ENCODE measurements at places on chromosomes 1 and 21.

- DNase-seq: no peak
Measured at GRCh38 chr1:93738075-93738622, 56.5 kb upstream of the BCAR3 start.

DNA sequence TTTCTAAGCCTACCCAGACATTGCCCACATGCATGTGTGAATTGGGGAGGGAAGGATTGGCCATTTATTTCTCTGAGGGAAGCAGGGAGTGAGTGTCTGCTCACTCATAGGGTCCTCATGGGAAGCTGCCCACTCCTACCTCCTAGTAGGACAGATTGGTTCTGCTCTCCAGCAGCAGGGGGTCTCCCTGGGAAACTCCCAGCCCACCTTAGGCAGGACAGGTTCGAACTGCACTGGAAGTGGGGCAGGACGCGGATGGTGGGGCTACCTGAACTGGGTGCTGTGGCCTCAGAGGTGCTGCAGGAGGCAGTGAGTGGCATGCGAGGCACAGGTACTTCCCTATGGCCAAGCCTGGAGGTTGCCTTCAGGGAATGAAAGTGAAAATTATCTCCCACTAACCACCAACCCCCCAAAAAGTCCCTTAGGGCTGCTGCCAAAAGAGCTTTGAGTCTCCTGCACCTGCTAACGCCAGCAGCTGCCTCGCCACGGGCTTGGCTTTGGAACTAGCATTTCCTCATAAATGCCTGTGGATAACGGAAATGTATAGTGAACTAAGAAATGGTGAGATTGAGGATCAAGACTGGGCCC lies 157.0 kb upstream of the COA6 start:
- no peak for DNase-seq

DNA sequence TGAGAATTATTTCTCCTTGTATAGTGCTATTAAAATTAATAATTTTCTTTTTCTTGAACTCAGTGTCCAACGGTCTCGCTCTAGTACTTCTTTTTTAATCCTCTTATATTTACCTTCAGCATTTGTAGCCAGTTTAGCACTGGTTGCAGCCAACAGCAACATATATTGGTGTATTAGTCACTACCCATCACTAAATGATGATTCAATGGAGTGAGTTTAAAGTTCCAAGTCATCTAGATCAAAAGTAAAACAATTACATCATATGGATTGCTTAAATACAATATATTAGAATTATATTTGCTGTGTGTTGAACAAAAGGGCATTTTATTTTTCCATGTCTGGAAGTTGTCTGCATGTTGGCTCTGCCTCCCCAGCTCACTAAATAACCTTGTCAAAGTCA lies 591.8 kb downstream of the ADGRL2 start:
- no peak for DNase-seq

GRCh38 chr1:94020764-94021579 lies 100.0 kb downstream of the ABCA4 start:
- DNase-seq: no peak

GRCh38 chr1:109770331-109771095 lies 6.8 kb upstream of the EPS8L3 start:
- DNase-seq: no peak

DNA sequence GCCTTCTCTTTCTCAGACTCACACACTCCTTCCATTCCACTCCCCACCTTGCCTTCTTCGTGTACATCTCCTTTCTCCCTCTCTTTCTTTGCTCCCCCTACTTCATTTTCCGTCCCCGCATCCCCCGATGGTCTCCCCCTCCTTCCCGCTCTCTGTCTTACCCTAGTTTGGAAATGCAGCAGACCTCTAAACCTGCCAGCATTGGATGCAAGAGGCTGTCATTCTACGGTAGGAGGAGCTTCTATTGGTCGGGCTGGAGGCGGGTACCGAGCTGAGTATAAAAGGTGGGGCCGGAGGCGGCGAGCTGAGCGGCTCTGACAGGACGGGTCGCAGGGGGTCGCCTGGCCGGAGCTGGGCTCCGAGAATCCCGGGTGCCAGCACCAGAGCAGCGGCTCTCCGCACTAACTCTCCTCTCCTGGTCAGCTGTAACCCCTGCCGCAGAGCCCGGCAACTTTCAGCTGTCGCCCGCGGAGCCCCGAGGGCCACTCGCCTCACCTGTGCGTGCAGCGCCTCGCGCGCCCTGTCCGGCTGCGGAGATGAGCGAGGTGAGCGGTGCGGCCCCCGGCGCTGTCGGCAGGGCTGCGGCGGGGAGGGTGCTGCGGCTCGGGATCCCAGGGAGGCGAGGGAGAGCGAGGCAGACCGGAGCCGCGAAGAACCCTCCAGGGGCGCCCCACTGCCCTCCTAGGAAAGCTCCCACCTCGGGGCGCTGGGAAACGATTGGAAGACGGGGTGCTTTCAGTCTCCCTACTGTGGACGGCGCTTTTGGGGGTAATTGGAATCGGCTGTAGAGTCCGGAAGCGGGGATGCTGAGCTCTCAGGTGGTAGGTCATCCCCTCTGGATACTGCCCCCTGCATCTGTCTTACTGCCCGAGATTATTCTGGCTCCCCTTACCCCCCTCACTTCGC lies at the start of gene PCP4L1:
TSS of gene PCP4L1 (plus strand) at position 307 of the 906 bp plus-strand sequence. CDS start at position 537, 230 bp downstream.
- peak; percentile 6 for DNase-seq

GRCh38 chr1:218869276-218869675 lies 304.4 kb upstream of the LYPLAL1 start:
- DNase-seq: no peak

- no peak for DNase-seq
Measured at GRCh38 chr1:22218618-22219250, 75.8 kb upstream of the WNT4 start.

GRCh38 chr21:43015906-43016540 lies 41.7 kb downstream of the PKNOX1 start:
- DNase-seq: no peak

DNA sequence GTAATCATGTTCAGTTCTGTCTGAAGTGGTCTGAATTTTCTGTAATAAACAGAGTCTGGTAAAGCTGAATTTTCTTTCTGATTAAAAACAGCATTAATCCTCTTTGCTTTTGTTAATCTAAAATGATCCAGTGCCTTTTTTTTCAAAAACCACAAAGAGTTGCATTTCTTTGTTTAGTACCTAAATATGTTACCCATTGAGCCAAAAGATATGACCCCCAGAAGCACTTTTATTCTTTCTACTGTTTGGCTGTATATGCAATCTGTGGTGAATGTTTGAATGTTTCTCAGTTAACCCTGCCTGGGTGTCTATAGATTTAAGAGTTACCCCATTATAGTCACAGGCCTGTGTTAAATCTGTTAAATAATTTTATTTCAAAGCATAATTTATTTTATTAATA lies 394.8 kb downstream of the PTPRC start:
- DNase-seq: no peak

DNA sequence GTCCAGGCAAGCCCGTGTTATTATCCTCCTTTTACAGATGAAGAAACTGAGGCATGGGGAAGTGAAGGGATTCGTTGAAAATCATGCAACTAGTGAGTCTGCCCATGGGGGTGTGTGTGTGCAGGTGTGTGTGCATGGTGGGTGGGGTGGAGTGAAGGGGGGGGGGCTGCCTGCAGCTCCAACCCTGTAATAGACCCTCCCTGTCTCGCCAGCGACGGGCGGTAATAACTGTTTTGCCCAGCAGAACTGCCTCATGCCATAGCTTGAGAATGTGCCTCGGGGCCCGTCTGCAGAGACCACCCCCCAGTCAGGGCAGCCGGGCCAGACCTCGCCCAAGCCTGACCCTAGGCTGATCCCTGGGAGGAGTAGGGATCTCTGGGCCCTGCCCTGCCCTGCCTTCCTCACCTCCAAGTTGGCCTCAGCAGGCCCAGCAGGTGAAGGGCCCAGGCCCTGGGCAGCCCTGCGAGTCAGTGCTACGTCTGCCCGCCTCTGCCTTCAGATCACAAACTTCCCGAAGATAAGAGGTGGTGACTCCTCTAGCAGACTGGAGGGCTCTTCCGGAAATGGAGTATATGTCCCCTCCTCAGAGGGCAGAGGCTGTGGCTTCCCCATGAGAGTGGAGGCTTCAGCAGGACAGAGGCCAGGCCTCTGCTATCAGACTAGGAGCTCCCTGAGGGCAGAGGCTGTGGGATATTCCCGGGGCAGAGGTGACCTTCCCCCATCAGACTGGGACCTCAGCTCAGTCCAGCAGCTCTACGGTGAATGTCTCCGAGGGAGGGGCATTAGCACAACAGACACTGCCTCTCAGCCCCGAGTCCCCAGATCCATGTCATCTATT lies 15.7 kb upstream of the EPHA2 start:
- DNase-seq: no peak

- DNase-seq: no peak
Measured at GRCh38 chr1:3082571-3083516, 13.8 kb downstream of the PRDM16 start.

DNA sequence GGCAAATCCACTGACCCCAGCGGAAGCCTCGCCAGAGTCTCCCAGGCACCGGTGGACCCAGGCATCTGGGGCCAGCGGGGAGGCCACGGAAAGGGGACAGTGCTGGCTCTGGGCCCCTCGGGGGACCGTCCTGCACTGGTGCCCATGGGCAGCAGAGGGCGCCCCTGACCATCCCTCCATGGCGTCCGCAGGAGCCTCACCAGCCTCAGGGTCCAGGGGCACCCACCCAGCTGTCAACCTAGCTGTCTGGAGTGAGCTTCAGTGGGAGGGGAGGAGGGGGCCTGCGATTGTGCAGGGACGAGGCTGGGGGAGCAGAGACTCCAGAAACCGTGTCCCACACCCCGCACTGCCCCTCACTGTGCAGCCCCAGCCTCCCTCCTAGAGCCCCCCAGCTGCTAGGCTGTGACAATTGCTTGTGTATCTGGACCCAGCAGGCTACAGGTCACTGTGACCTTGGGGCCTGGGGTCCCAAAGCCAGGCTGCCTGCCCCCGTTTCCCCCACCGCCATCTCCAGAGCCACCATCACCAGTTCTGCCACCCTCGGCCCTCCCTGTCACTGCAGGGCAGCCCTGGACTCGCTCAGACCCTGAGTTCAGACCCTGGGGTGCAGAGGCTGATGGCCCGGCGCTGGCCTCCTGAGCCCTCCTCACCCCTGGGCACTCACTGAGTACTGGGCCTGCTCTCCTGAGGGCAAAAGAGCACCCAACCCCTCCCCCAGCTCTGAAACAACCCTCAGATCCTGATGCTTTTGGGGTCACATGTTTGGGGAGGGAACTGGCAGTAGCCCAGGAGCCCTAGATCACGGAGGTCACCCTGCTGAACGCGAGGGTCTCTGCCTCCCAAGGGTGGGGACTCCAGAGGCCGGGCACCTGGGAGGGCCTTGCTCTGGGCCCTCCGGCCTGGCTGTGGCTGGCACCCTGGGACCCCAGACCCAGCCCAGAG lies 10.6 kb upstream of the COL6A1 start:
- DNase-seq: peak; percentile 28

DNA sequence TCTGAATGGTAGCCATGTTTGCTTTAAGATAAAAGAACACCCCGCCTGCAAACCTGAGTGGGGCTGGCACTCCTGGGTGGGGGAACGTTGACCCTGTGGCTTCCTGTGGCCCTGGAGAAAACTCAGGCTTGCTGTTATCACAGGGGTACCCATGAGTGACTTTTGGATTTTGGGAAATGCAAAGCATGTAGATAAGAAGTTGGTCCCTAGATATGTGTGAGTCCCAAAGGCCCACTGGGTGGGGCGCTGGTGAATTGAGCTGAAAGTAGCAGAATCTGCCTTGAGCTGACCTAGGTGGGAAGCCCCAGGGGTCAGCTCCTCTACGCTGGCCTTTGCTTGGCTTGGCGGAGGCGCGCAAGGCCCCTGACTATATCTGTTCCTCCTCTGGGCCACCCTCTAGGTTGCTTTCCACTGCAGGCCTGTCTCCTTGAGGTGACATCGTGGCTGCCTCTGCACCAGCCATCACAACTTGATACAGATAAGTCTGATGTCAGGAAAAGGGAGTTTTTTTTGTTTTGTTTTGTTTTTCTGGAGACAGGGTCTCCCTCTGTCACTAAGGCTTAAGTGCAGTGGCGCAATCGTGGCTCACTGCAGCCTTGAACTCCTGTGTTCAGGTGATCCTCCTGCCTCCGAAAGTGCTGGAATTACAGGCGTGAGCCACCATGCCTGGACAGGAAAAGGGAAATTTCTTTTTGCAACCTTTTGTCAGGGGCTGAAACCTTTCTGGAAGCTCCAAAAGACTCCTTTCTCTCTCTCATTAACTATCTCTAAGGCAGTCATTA lies 72.2 kb downstream of the AGPAT3 start:
- no peak for DNase-seq

DNA sequence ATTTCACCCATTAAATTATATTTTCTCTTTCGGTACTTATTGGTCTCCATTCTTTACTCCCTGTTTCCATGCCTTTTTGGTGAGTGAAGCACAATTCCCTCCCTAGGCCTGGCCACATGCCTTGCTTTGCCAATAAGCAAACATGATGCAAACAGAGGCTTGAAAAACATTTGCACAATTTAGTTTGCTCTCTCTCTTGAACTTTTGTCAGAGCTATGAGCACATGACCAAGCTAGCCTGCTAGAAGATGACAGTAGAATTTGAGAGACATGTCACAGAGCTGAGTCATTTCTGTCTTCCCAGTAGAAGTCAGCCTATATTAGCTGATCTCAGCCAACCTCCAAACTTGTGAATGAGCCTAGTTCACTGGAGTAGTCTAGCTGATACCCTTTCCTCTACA lies 24.6 kb downstream of the ANGPTL3 start:
- DNase-seq: no peak

GRCh38 chr1:221740993-221741702 lies 741 bp downstream of the DUSP10 start:
- DNase-seq: no peak

- DNase-seq: no peak
Measured at GRCh38 chr1:58944439-58944838, 160.6 kb upstream of the JUN start.

GRCh38 chr1:211474451-211474850 lies 17.5 kb downstream of the RD3 start:
- no peak for DNase-seq

DNA sequence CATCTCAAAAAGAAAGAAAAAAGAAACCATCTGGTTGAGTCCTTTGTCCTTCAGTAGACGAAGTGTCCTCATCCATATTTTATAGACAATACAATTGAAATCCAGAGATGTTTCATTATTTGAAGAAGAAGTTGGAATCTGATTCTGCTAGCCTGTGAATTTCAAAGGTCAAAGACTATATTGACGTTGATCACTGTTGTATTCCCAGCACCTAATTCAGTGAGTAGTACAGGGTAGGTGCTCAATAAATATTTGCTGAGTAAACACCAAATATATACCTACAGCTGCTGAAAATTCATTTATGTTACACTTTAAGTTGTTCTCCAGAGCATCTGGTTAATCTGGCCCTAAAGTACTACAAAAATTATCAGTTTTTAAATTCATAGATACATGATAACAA lies 135.2 kb downstream of the CACNA1E start:
- no peak for DNase-seq

DNA sequence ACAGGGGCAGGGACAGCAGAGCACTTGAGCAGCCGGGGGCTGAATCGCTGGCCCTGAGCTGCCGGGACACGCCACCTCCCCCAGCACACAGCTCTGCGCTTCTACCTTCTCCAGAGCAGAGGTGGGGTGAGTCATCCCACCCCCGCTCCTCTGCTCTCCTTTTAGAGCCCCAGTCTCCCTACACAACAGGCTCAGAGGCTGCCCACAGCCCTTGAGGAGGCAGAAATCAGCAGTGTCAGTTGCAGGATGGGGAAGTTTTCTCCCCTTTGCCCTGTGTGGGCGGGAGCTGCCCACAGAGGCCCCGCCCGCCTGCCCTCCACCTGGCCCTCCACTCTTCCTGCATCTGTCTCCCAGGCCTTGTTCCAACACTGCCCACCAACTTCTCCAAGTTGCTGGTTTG lies 94.6 kb downstream of the STUM start:
- peak; percentile 69 for DNase-seq

GRCh38 chr1:40390857-40391256 lies 17.3 kb downstream of the SMAP2 start:
- DNase-seq: no peak

GRCh38 chr1:44261962-44262361 lies 48.7 kb downstream of the DMAP1 start:
- DNase-seq: no peak

- DNase-seq: no peak
Measured at GRCh38 chr1:59678040-59678439, 136.7 kb upstream of the HOOK1 start.

Measured in CD4-positive, alpha-beta T cell treated with Interleukin-15 for 4 hours (primary cell).